Stimulated activated CD8-positive, alpha-beta memory T cell treated with anti-CD3 and anti-CD28 coated beads, Interleukin-7, amount 100 ng/mL, for 24 hours (primary cell): ENCODE measurements at places on chromosomes 4 and X.

DNA sequence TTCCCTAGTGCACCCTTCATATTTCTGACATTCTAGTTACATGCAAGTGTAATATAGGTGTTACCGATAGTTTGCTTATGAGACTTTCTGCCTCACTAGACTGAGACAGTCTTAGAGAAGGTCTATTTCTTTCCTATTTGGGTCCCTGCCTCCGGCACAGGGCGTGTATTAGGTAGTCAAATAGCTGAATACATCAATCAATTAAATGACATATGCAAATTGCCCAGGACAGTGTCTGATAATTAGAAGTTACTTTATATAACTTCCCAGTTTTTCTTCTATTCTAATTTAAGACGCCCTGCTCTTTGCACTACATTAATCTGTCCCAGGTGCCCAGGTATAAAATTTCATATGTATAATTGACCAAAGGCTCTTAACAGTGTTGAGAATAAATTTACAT lies 264.2 kb downstream of the RAB28 start:
- DNase-seq, result no peak

- DNase-seq, result no peak
Observed at GRCh38 chrX:41602816-41603345, 85.9 kb upstream of the GPR34 start.

GRCh38 chr4:173909294-173909693 lies 374.2 kb downstream of the FBXO8 start:
- DNase-seq, result no peak

DNA sequence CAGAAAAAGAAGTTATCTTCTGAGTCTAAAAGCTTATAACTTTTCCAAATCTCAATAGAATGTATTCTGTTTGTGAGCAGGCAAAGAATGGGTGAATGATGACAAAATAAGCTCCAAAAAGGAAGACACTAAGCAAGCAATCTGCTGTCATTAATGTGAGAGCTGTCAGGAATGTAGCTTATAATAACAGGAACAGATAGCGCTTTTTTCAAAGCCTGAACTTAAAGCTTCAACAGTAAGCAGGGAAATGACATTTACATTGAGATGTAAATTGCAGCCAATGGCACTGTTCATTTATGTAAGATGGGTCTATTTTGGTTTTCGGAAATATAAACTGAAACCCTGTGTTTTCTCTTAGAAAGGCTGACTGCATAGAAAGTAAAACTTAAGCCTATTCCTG lies 1005.9 kb downstream of the PDHA2 start:
- no peak for DNase-seq

DNA sequence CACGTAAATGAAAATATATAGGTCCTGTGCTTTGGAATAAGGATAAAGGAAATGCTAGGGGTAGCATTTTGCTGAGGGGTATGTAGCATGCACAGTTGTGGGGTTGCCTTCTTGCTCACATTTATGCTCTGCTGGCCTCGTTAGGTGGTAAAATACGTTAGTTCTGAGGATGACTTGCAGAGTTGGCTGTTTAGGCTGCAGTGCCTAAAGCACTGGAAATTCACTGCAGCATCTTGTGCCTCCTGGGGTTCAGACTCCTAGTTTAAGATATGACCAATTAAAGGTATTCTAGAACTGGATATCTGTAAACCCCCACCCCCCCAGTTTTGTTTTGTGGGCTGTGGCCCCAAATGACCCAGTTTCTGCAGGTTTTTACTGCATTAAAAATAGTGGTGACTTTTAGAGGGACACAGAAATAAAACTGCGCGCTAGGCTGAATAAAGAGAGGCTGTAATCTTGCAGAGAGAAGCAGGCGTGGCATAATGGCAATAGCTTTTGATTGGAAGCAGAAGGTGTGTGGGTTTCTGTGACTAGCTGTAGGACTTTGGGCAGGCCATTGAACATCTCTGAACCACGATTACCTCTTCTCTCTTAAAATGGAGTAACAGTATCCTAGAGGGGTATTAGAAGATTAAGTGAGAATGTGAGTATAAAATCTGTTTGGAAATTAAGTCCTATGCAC lies 79.3 kb downstream of the REPS2 start:
- no peak for DNase-seq

DNA sequence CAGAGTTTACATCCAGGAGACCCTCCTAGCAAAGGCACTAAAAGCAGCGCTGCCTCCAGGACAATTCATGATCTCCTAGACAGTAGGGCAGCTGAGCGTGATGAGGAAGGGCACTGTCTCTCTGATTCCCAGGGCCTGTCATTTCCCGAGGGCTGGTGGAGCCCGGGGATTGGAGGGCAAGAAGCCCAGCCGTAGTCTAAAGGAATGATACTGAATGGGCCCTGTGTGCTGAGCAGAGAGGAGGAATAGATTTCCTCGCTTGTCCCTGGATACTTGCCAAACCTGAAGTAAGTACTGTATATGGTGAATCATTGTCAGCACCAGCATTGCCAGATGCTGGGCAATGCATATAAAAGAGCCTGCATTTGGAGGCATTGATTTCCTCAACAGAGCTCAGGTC lies 88.0 kb upstream of the SLITRK2 start:
- DNase-seq, result no peak

GRCh38 chr4:8472689-8473197 lies 32.2 kb downstream of the TRMT44 start:
- DNase-seq, result no peak

DNA sequence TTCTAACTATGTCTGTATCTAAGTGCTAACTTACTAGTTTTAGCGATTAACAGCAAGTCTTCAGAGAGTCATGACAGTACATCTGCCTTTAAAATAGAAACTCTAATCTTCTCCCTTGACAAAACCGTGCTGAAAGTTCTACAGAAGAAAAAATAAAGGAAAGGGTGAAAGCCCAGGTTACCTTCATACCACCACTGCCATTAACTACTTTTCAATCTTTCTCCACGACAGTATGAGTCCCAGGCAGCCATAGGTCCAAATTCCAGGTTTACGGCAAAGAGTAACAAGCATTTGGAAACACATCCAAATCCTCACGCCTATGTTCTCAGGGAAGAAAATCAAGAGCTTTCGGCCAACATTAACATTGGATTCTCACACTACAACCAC lies 12.4 kb upstream of the ZCCHC13 start:
- DNase-seq, result no peak

DNA sequence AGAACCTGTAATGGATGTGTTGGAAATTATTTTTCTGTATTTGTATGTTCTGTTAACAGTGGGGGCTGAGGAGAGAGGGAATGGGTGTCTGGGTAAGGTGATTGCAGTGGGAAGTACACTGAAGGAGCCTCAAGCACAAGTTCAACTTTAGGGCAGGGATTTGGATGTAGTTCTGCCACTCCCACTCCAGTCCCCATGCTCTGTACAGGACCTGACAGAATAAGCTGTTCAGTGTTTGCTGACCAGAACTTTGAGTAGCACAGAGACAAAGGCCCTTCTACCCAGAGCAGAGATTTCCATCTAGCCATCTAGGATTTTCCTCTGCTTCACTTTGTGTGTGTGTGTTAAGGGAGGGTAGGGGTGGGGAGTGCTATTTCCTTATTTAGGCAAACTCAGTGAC lies 49.2 kb downstream of the VSIG4 start:
- no peak for DNase-seq

- DNase-seq, result no peak
Observed at GRCh38 chrX:44431194-44431593, 87.7 kb upstream of the EFHC2 start.

- DNase-seq, result no peak
Observed at GRCh38 chr4:185874516-185875230, 62.7 kb upstream of the SORBS2 start.

GRCh38 chr4:79296768-79297428 lies 29.0 kb downstream of the NAA11 start:
- no peak for DNase-seq

GRCh38 chr4:156516698-156517097 lies 454.9 kb downstream of the PDGFC start:
- DNase-seq, result no peak

GRCh38 chr4:118369231-118369630 lies 16.4 kb upstream of the PRSS12 start:
- DNase-seq, result no peak

- no peak for DNase-seq
Observed at GRCh38 chr4:188941524-188942119, 802.4 kb downstream of the TRIML1 start.

GRCh38 chr4:179927473-179927872 lies 2315.7 kb upstream of the TENM3 start:
- DNase-seq, result no peak

DNA sequence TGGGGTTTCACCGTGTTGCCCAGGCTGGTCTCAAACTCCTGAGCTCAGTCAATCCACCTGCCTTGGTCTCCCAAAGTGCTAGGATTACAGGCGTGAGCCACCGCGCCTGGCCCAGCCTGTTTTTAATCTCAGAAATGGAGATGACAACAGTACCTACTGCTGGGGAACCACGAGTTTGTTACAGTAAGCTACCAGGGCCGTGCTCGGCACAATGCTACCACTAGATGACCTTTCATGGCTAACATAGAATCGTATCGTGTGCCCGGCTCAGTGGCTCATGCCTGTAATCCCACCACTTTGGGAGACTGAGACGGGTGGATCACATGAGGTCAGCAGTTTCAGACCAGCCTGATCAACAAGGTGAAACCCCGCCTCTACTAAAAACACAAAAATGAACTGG lies 90.8 kb upstream of the SLC34A2 start:
- DNase-seq, result no peak

- no peak for DNase-seq
Observed at GRCh38 chr4:141731481-141731880, 95.1 kb downstream of the IL15 start.

DNA sequence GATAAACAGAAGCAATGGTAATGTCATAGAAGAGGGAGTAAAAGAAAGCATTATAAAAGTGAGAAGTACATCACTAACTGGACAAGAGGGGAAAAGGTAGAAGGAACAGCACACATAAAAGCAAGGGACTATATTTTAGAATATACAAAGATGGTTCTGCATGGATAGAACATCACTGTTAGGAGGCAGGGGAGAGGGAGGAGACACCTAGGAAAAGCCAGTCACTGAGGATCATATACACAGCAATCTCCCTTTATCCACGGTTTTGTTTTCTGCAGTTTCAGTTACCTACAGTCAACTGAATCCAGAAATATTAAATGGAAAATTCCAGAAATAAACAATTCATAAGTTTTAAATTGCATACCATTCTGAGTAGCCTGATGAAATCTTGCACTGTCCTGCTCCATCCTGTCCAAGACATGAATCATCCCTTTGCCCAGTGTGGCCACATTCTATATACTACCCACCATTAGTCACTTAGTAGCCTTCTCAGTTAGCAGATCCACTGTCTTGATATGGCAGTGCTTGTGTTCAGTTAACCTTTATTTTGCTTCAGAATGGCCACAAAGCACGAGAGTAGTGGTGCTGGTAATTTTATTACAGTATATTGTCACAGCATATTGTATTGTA lies 74.2 kb downstream of the PPA2 start:
- DNase-seq, result no peak

DNA sequence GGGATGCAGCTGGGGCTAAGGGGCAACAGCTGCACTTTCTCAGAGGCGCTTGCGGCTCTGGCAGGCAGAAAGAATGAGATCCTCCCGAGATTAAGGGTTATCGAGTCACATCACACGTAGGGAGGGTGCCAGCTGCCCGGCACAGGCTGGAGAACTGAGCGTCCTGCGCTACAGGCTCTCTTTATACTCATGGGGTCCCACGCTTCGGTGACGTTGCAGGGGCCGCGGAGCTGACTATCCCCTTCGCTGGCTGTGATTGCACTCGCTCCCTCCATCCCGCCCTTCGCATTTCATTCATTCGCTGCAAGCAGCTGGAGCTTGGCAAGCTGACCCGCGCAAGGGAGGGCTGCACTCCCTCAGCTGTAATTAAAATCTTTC lies at the start of gene TACR3:
TSS of gene TACR3 (minus strand) at position 156 of the 378 bp plus-strand sequence. CDS start 310 bp downstream, outside the sequence.
- no peak for DNase-seq

DNA sequence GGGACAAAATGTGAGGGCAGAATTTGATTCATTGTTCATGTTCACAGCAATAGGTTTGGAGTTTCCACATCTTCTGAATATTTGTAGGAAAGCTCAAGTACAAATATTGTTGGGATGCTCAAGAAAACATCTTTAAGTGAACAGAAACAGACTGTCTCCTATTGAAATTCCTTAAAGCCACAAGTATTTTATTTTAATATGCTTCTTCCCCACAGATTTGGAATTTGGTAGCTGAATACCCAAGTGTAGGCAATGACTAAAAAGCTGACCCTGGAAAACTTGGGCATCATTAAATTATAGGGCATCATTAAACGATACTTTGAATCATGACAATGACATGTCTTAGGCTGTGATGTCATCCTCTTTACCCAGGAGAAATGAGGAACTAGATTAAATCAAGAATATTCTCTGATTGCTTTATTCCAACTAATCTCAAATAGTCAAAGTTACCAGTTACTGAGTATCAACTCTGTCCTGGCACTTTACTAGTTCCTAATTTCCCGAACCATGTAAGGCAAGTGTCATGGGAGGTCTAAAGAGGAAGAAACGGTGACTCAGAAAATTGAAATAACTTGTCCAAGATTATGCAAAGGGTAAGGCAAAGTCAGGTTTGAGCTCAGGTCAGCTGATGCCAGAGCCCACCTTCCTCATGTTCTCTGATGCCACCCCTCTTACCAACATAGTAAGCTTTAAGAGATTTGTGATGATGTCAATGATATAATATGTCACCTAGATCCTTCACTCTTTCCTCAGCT lies 223.1 kb upstream of the LEF1 start:
- no peak for DNase-seq

DNA sequence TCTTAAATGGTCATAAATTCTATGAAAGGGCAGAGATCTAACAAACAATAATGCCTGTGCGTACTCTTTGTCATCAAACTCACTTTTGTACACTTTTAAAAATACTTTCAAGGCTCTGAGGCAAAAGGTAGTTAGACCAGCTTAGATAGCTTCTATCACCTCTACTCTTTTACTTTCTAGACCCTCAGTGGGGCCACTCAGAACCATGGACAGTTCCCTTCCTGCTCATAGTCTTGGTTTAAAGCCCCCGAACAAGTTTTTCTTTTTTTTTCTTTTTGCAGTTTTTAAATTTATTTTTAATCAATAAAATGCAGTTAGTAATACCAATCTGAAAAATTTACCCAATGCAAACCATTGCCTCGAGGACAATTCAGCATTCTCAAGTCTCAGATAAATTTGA lies 460.5 kb upstream of the CNKSR2 start:
- DNase-seq, result no peak

DNA sequence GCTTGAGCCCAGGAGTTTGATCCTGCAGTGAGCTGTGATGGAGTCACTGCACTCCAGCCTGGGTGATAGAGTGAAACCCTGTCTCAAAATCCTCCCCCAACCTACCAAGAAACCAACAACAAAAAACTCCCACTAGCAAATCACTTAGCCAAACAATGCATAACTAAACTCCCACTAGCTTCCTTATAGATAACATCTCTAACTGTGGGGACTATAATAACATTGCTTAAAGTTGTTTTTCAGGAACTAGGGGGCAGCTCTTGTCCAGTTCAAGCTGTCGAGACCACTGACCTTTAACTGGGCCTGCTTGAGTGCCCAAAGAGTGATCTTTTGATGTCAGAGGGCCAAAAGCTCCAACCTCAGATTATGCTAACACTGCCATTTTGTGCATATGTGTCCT lies 81.7 kb downstream of the FREM3 start:
- no peak for DNase-seq
